ENCODE measurements at places on chromosomes 4 and X. TPM values are rescaled to one million over a fixed set of nuclear protein-coding genes. Genes with fewer than 3 reads are reported as not detected.

MAGEA12 gene
- not detected for total RNA-seq

TEC gene
- total RNA-seq = 6.3 TPM

BTK gene
- 1.0 TPM for total RNA-seq

SUPT20HL2 gene
- total RNA-seq = not detected

CCDC149 gene
- total RNA-seq = 2.7 TPM

VCX gene
- total RNA-seq = not detected
